NCI-H2081 treated with DMSO at 0.1 percent for 48 hours (cell line): ENCODE measurements at places on chromosomes 4 and X.

- no peak for DNase-seq
These were observed 75.1 kb upstream of the MBNL3 start for GRCh38 chrX:132563976-132564375.

DNA sequence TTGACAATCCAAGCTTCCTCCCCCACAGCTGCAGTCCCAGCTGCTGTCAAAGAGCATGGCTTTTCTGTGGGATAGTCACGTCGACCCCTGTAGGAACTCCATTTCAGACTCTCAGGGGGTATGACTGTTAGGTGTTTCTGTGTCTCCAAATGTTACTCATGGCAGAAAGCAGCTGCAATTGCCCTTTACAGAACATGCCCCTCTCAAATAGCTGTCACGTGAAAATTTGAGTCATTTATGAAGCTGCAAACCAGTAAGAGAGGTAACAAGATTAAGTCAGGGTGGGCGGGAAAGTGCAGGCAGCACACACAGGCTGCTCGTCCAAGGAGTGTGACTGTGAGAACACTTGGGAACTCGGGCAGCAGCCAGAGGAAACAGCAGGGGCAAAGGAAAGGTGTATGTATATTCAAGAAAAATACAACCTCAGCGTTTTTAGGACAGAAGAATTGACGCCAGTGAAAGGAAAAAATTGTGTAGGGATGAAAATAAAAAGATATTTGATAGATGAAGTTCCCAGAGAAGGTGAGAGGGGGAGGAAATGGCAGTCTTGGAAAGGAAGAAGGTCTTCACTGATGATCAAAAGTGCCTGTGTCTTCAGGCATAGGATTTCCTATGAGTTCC, 66.5 kb upstream of the TMEM184C start:
- no peak for DNase-seq

GRCh38 chr4:4720646-4721045, 138.8 kb upstream of the MSX1 start:
- no peak for DNase-seq

DNA sequence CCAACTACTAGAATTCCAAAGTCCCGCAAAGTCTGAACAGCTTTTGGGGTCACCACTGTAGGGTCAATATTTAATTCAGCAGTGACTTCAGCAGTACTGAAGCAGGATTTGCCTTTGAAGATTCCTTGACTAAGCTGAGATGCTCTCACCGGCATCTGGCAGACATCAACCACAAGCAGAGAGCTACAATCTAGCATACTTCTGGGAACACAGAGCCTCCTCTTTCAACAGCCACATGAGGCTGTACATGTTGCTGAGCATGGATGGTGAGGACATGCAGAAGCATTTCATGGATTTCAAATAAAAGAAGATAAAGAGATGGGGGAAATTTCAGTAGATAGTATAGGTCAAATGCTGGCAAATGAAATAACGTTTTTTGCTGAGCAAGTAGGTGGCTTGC, 6.6 kb upstream of the ASB11 start:
- DNase-seq = no peak

DNA sequence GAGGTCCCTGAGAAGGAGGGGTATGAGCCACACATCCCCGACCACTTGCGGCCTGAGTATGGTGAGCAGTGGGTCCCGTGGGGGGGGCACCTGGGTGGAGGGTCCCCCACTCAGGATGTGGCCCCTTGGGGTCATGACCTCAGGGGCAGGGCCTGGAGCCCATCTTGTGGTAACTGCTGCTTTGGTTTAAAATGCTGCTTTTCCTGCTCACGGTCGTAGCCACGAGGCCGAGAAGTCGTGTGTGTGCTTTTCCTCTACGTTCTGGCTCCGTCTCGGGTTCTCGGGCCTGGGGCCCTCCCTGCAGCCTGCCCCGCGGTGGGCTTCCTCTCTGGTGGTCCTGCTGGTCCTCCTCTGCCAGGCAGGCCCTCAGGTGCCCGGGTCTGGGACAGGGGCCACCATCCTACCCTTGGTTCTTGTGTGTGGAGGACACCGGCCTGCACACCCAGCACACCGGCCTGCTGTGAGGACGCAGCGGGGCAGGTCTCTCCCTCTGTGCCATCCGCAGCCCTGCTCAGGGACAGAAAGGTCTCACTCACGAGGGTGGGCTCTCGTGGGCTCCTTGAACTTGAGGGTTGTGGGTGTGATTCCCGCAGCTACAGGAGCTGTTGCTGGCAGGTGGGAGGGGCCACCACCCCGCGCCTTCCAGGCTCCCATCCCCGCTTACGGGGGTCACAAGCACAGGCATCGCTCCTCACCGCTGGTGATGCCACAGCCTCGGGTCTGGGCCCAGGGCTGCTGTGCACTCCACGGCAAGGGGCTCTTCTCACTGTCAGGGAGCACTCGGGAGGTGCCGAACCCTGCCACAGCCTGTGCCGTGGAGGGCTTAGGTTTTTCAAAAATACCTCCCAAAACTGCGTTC, 19.6 kb downstream of the UVSSA start:
- DNase-seq = no peak

- DNase-seq = no peak
These were observed 88.4 kb downstream of the TTC29 start for GRCh38 chr4:146857298-146857697.

- no peak for DNase-seq
These were observed 82.4 kb upstream of the FAM9C start for GRCh38 chrX:13126775-13127174.

- DNase-seq = no peak
These were observed 53.7 kb downstream of the MSX1 start for GRCh38 chr4:4913147-4913561.

GRCh38 chrX:136827026-136827425, 46.3 kb upstream of the ARHGEF6 start:
- DNase-seq = no peak

- DNase-seq = no peak
These were observed 240.1 kb downstream of the OPHN1 start for GRCh38 chrX:68193234-68193633.
